ENCODE measurements at places on chromosomes 4 and X.
A peak's percentile ranks its signal among the peaks of the same experiment; 100 is the strongest.

GRCh38 chr4:107988763-107989035, 990 bp upstream of the HADH start:
- DNase-seq = no peak

GRCh38 chr4:168920441-168921065, 89.5 kb downstream of the CBR4 start:
- no peak for DNase-seq

DNA sequence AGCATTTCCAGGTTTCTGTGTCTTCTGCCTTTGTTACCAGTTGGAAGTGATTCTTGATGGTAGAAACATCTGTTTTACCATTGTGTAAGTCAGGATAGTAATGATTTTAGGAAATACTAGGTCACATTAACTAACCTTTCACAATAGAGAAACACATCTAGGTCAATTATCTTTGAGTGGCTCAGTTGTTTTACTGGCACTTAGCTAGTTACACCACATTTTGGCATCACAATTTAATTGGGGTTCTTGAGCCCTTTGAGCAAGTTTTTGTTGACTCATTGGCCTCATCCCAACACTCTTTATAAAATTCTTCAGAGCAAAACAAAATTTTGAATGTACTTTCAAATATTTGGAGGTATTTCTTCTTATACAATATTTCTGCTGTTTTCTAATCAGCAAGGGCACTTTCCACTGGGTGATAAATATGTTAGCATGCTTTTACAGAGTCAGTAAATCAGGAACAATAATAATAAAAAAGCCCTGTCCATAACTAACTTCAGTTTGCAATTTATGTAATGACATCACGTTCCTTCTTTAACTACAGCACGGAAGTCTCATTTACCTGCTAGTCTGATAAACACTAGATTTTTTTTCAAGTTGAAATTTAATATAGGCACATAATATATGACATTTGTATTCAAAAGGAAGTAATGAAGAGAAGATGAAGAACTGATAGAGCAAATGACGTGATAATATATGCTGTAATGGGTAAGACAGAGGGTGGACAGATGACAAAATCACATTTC, 64.8 kb upstream of the GK2 start:
- DNase-seq = peak; percentile 30

DNA sequence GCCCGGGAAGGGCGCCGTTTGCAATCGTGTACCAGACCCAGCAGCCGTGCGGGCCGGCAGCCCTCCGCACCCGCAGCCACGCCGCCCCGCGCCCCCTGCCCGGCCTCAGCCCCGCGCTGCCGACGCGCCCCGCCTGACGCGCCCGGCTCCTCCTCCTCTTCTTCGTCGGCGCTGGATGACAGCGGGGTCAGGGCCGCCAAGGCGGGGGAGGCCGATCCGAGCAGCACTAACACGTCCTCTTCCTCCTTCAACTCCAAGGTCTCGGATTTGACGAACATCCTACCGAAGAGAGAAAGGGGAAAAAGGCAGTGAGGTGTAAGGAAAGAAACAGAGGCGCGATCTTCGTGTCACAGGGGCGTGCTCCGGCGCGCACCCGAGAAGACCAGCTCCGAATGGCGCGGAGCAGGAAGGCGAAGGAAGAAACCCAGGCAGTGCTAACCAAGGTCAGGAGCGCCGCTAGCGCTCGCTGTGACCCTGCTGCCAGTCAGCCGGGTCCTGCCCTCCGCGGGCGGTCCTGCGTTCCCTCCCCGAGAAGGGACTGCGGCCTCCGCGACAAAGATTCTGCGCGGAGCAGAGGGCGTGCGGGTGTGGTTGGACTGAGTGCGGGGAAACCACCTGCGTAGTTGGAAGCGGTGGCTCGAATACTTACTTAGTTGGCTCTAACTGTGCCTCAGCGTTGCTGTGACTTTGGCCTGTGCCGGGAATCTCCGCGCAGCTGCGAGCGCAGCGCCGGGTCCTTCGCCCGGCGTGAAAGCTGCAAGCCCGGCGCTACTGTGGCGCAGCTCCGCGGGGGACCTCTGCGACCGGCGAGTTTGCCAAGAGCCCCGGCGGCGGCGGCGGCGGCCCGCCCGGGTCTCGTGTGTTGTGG, 548 bp downstream of the NEUROG2 start:
- no peak for DNase-seq

DNA sequence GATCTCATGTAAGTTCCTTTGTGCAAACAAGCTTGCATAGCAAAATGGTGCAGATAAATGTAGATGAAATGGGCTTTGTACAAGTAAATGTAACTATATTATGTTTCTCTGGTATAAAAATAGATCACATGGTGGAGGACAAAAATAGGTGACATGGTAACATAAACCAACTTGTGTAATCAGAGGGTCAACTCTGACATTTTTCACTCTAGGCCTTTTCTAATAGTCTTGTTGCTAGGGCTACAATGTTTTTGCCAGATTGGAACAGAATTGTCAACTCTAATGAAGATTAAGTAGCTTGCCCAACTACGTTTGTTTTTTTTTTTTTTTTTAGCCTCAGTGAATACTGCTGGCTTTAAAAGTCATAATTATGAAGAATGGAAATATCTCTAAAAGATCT, 11.5 kb downstream of the MAD2L1 start:
- DNase-seq = peak; percentile 22

DNA sequence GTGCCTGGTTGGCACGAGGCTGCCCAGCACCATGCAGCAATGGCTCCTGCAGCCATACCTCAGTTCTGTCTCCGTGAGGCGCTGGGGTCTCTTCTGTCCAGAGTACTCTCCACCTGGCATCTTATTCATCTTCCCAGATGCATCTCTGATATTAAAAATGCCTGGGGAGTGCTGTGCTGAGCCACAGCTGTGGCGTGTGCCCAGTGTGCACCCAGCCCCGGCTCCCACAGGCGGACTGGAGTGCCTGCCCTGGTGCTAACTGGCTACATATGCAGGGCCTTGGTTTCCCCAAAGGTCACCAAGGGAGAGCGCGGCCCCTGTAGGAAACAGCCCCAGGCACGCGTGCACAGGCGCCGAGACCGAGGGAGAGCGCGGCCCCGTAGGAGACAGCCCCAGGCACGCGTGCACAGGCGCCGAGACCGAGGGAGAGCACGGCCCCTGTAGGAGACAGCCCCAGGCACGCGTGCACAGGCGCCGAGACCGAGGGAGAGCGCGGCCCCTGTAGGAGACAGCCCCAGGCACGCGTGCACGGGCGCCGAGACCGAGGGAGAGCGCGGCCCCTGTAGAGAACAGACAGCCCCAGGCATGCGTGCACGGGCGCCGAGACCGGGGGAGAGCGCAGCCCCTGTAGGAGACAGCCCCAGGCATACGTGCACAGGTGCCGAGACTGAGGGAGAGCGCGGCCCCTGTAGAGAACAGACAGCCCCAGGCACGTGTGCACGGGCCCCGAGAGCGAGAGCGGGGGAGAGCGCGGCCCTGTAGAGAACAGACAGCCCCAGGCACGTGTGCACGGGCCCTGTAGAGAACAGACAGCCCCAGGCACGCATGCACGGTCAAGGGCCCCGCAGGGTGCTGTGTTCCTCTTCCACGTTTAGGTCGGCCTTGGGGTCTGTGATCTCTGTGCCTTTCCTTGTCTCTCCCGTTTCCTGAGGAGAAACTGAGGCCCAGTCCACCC, 14.5 kb downstream of the TMEM175 start:
- DNase-seq = no peak

- DNase-seq = no peak
Observed at GRCh38 chr4:120816296-120816965, 106.1 kb downstream of the PRDM5 start.

DNA sequence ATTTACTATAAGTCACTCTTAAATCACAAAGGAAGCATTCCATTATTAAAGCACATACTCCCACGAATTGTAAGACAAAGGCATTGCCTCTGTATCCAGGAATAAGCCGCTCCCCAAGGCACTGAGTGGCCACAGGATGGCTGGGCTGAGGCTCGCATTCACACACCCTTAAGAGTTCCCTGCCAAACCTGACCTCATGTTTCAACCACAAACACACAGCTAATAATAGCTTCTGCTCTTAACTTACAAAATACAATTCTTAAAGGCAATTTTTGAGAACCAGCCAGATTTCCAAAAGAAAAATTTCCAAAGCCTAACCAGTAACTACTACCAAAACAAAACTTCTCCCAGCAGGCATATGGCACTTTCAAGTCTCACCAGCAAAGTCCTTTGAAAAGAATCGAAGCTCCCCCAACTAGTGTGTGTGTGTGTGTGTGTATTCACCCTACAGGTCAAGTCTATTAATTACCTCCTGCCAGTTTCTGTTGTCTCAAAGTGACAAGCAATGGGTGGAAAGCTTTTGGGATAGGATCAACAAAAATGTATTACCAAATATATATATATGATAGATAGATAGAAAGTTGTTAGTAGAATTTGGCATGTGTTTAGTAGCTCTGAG, 36.0 kb downstream of the ARHGAP6 start:
- DNase-seq = no peak

DNA sequence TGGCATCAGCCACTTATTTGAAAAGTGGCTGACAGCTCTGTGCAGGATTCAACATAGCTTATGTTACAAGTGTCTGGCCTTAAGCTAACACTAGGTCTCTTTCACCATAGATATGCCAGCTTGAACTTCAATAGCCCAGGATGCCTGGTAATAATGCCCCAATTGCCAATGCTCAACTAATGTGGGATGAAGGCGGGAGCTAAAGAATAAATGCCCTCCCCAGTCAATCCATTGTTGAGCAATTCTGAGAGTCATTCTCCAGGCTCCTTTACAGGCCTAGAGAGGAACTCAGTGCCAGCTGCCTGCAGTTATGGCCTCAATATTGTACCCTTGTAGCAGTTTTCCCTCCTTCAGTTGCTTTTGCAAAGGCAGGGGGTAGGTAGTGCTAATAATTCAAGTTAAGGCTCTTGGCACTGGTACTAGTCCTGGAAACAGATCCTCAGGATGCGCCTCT, 460.2 kb downstream of the GABRG1 start:
- DNase-seq = no peak

- DNase-seq = no peak
Observed at GRCh38 chr4:130338851-130339250, 1242.9 kb downstream of the C4orf33 start.

DNA sequence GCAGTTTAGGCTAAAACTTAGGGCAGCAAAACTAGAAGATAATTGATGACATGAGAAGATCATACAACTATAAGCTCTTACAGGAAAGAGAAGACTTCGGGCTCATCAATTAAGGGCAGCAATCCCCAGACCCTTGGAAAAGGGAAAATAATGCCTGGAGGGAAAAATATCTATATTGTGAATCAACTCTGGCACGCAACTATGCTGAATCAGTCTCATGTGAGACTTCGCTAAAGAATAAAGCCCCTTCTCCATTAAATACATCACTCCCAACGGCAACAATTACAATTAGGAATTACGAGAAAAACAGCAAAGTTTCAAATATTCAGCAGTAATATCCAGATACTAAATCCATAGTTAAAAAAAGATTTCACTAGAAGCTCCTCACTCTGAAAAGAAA, 2016.8 kb upstream of the IGFBP7 start:
- no peak for DNase-seq

DNA sequence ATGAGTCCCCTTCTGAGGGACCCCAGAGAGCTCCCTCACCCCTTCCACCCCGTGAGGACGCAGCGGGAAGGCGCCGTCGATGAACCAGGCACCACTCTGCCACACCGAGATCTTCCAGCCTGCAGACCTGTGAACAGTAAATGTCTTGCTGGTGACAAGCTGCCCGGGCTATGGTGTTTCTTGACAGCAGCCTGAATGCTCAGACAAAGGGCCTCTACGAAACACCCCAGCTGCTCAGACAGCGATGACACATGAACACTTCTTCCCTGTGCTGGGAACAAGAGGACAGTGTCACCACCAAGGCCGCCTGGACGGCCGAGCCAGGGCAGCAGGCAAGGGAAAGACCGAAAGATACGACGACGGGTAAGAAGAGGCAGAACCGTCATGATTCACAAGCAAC, 30.6 kb upstream of the GTPBP6 start:
- DNase-seq = no peak

DNA sequence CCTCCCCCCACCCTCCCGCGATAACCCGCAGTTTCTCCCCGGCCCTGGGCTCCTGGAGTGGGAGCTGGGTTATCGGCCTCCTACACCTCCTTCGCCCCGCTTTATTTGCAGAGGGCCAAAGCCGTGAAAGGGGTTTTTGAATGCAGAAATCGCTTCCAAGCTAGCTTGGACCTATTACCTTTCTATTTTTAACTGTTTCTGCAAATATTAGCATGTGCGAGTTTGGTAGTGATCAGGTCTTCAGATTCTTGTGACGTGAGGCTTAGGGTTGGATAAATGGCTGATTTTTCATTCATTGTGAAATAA, 1.3 kb downstream of the USP9X start:
- DNase-seq = no peak

- no peak for DNase-seq
Observed at GRCh38 chr4:110510277-110510676, 34.3 kb downstream of the ENPEP start.

DNA sequence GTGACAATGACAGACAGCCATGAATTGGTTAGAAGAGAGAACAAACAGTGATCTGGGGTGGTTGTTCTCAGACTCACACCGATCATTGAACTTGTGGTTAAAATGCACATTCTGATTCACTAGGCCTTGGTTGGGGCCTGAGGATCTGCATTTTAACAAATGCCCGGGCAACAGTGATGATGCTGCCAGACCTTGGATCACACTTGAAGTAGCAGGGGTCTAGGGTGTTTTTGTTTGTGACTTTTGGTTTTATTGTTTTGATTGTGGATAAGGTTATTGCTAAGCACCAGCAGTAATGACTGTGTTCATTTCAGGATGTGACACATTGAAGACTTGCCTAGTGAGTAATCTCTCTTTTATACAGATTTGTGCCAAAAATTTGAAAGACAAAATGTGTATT, 36.5 kb downstream of the TXLNG start:
- no peak for DNase-seq

DNA sequence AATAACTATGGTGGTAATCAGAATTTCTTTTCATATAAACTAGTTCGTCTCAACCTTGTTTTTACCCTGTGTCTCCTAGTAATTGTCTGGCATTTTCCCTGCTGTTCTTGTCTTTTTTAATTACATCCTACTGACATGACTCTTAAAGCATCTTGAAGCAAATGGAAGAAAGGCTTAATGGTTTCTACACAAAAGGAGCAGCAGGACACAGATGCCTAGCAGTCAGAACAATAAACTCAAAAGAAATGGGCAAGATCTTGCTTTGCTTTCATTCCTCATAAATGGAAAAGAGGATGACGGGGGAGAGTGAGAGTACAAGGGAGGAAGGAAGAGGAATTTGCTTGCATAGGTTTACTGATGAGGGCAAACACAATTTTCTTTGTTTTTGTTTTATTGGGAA, 293.2 kb upstream of the EMCN start:
- DNase-seq = no peak

Measured in NCI-H774 (cell line).